ENCODE measurements at places on chromosomes 7 and 10.

DNA sequence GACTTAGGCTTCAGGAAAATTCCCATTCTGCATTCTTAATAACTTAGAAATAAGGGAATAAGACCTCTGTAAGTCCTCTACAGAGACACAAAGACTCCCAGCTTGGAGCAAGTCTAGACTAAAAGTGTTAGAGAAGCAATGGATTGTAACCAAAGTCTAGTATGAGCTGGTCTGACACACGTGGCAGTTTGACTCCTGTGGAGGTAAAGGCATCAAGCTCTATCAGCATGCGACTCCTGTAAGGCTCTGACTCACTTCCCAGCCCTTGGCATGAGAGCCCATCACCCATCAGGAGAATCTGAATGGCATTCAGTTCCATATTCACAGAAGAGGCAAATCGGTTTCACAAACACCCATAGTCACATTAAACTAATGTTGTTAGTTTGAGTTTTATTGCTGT, 4.4 kb upstream of the VSTM4 start:
- DNase-seq, result no peak

DNA sequence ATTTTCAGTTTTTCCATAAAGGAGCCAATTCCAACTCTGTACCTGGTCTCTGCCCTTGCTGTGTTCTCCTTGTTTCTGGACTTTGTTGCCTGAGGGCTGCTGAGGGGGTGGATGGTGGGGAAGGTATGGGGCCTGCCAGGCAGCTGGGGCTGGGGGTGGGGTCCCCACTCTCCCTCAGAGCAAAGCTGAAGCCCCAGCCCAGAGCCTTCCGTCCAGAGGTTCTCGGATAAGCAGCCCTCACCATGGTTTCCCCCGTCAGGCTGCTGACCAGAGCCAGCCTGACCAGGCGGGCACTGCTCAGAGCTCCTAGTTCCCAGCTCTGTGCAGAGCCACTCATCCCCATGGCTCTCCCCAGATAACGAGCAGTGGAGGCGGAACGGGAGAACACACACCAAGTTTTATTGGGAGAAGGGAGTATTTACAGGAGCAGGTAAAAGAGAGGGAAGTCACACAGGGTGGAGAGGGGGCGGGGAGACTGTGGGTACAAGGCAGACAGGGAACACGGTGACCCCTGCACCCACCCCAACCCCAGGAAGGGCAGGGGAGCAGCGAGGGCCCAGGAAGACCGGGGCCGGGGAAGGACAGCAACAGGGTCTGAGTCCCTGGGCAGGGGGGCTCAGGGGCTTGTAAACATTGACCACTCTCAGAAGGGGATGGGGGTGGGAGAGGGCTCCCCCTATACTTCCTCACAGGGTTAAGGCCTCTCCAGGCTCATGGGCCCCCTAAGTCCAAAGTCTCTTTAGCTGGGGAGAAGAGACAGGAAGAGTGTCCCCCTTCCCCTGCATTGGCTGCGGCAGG, 5.8 kb downstream of the GNB2 start:
- peak; percentile 16 for DNase-seq

GRCh38 chr10:126256864-126257263, 131.4 kb downstream of the ADAM12 start:
- no peak for DNase-seq

DNA sequence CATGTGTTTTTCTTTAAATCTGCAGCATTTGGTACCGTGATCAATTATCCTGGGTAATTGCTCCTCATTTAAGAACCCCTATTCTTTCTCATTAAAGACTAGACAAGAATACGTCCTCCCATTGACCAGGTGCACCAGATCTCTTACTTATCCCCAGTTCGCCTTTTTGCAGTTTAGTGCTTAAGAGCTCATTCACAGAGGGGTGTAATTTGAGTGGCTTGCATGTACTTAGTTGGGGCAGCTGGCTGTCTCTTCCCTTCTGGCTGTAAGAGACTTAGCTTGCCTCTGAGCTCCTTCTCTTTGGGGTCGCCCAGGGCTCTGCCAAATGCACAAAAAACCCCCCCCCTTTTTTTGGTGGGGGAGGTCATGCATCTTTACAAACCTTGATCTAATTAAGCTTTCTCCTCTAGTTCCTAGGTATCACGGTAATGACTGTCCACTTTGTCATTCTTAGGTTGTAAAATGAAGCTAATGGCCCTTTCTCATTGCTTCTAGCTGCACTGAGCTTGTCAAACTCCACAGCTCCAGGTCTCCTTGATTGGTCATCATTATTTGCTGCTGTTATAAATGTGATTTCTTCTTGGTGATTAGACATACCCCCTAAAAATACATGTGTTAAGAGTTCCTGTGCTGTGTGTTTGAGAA, 26.3 kb downstream of the GAD2 start:
- no peak for DNase-seq

Data from muscle of back (tissue), 13 donors.